ENCODE measurements at places on chromosomes 3 and 15.

DNA sequence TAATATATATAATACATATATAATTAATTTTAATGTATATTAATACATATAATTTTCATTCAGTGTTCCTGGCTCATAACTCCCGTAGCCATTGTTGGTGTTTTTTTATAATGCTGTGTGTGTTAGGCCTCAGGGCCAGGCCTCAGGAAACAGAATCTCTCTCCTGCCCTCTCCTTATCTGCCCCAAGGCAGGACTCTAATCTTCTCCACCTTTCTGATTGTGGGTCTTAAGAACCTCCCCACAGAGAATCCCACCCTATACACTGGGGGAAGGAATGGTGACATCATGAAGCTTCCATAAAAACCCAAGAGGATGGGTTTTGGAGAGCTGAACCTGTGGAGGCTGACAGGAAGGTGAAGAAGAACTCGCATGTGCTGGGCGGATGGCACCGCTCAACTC, 4.0 kb upstream of the FMN1 start:
- no peak for DNase-seq

GRCh38 chr3:190032923-190033322, 87.8 kb downstream of the P3H2 start:
- no peak for DNase-seq

- DNase-seq, result no peak
Observed at GRCh38 chr15:74669627-74670026, 26.2 kb downstream of the EDC3 start.

DNA sequence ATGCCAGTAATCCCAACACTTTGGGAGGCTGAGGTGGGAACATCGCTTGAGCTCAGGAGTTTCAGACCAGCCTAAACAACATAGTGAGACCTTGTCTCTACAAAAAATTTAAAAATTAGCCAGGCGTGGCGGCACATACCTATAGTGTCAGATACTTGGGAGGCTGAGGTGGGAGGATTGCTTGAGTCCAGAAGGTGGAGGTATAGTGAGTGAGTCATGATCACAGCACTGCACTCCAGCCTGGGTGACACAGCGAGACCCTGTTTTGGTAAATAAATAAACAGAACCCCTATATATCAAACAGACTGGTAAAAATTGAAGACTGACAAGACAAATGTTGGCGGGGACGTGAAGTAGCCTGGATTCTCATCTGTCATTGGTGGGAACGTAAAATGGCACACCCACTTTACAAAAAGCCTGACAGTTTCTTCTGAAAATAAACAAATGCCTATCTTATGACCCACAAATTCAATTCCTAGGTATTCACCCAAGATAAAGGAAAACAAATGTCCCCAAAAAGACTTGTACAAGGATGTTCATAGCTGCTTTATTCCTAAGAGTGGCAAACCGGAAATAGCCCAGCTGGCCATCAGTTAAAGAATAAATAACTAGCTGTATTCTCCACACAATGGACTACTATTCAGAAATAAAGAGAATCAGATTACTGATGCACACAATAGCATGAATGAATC, 47.0 kb upstream of the GK5 start:
- no peak for DNase-seq

GRCh38 chr15:26974120-26974780, 3.3 kb downstream of the GABRG3 start:
- DNase-seq, result no peak

- no peak for DNase-seq
Observed at GRCh38 chr3:45253316-45253715, 27.2 kb upstream of the TMEM158 start.

GRCh38 chr15:101664303-101664913, 12.2 kb upstream of the TM2D3 start:
- DNase-seq, result no peak

GRCh38 chr3:38397320-38397719, 50.7 kb downstream of the XYLB start:
- DNase-seq, result no peak

DNA sequence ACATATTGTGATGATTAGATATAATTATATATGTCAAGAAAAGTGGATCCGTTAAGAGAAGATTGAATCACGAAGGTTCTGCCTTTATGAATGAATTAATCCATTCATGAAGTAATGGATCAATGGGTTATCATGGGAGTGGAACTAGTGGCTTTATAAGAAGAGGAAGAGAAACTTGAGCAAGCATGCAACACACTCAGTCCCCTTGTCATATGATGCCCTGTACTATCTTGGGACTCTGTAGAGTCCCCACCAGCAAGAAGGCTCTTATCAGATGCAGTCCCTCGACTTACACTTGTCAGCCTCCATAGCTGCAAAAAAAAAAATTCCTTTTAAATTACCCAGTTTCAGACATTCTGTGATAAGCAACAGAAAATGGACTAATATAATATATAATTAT, 301.9 kb downstream of the RAP2B start:
- no peak for DNase-seq

- DNase-seq, result no peak
Observed at GRCh38 chr3:18070231-18070630, 327.8 kb upstream of the TBC1D5 start.

- no peak for DNase-seq
Observed at GRCh38 chr3:28050120-28050519, 191.3 kb upstream of the CMC1 start.

DNA sequence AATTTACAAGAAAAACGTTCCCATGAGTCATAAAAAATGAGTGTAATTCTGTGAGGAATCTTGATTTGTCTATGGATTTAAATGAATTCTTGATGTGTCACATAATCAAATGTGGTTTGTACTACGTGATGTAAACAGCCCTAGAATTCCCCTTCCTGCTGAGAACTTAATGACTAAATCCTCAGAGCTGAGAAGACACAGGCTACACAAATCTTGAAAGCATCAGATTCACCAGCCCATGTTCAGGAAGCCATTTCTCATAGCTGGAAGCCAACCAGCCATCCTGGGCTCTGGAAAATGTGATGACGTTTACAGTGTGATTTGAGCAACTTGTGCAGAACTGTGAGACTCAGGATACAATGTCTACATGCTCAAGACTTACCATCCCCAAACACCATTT, 193.7 kb upstream of the MME start:
- DNase-seq, result no peak

DNA sequence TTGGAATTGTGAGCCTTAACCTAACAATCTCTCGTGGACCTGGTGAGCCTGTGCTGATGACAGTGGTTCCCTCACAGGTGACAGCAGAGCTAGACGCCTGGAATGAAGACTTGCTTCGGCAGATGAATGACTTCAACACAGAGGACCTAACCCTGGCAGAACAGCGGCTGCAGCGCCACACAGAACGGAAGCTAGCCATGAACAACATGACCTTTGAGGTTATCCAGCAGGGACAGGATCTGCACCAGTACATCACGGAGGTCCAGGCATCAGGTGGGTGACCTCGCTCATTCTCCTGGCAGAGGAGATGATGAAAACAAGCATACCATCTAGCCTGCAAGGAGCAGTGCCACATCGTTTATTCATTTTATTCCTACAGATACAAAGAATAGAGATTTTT, 316.9 kb upstream of the UMPS start:
- DNase-seq, result no peak

GRCh38 chr15:70653426-70653825, 109.9 kb downstream of the UACA start:
- no peak for DNase-seq

- DNase-seq, result no peak
Observed at GRCh38 chr3:153439780-153440179, 277.8 kb downstream of the RAP2B start.

DNA sequence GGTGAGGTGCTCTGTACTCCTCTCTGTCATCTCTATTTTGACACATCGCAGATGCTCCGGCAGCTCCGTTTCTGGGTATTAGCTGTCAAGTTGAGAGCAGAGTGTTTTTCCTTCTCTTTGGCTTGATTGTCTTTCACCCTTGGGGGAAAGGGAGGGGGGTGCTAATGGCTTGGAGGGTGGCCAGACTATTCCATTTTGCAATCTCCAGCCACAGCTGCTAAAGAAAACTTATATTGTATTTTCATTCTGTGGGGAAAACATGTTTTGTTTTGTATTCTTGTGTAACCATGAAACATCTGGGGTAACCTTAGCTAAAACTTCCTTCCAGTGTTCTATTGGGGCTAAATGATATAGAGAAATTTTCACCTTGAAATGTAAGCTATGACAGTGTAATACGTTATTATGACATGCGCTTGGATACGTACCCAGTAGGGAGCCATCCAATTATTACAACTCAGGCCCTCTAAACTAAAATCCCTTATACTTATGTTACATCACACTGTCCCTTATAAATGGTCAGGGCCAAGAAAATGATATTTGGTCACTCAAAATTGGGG, 14.0 kb upstream of the LARP6 start:
- DNase-seq, result peak; percentile 74

DNA sequence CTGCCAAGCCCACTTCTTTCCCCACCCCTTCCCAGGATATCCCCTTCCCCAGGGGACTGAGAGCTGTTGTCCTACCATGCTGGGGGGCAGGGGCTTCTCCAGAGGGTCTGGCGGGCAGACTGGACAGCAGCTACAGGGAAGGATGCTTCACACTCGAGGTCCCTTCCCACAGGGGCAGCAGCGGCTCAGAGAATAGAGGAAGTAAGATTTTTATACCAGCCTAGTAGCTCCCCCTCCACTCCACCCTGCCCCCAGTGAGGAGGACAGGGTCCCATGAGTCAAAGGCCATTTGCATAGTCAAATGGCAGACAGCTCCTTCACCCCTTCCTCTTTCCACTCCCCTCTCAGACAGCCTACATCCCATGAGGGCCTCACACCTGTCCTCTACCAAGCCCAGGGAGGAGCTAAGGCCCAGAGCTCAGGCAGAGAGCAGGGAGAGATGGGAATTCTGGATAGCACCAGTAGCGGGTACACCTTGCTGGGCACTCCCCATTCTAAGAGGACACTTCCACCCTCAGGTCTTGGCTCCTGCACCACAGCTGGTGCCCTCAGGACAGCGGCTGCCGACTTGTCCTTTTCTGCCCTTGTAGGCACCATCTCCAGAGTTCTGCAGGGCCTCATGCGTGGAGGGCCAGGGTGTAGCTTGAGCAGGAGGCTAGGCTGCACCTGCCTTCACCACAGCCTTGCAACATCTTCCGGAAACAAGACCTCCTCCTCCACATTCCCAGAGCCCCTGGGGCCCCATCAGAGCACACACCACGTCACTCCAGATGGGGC, at the start of gene TLR9:
Gene TLR9, minus strand, starts transcription at position 194 of the 777 bp plus-strand sequence. Its CDS starts 116 bp downstream, at position 78.
- peak; percentile 53 for DNase-seq

- DNase-seq, result no peak
Observed at GRCh38 chr3:20074226-20075063, 34.2 kb downstream of the KAT2B start.

GRCh38 chr3:8576841-8577571, 67.6 kb downstream of the SSUH2 start:
- DNase-seq, result no peak

DNA sequence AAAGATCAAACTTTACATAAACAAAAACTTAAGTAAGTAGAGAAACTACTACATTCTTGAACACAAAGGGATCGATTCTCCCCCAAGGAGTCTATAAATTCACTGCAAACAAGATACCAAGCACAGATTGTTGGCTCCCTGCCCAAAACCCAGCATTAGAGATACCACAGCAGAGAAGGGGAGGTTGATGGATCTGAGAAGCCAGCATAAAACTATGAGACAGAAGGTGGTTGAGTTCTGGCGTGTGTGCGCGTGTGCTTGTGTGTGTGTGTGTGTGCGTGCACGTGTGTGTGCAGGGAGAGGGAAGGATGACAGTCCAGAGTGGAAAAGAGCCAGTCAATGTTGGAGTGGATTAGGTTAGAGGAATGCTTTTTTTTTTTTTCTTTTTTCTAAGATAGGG, 143.2 kb upstream of the PRR20G start:
- no peak for DNase-seq

DNA sequence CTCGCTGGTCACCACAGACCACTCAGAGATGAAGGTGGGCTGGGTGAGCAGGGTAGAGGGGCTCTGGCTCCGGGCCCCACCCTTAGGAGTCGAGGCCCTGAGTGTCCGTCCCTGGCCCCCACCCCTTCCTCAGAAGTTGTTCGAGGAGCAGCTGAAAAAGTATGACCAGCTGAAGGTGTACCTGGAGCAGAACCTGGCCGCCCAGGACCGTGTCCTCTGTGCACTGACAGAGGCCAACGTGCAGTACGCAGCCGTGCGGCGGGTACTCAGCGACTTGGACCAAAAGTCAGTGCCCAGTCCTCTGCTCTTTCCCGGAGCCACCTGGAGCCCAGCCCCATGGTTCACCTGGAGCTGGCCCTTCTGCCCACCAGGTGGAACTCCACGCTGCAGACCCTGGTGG, 28.5 kb downstream of the PTPN23 start:
- DNase-seq, result no peak

DNA sequence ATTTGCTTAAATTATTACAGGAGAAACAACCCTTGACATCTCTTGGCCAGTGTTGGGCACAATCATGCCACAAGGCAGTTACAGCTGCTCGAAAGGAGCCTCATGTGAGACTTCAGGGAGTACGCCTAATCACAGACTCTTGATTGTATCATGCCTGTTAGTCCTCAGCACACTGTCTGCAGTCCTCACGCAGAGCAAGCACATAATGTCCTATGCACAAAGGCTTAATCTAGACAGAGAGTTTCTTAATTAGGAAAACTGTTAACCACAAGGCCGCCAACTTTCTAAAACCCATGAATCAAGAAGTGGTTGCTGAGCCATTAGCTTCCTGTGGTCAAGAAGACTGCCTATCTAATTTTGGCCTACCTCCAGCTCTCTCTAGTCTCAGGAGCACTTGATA, 172.0 kb downstream of the UNC13C start:
- DNase-seq, result no peak

GRCh38 chr3:191240486-191240885, 41.4 kb downstream of the OSTN start:
- DNase-seq, result no peak

DNA sequence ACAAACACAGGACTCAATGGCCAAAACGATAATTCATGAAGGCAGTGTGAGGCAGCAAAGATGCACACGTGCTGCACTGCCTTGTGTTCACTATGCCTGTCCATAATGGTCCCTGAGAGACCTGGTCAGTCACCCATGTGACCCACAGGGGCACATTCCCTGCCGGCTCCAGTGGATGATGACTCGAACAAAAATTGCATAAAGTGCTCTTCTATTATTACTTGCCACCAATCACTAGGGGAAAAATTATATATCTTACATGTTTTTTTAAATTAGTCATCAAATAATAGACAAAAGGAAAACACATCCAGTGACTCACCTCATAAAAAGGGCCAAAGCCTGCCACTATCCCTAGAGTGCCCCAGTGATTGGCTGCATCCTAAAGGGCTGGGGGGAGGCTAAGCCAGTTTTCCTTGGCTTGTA, 47.5 kb downstream of the UBP1 start:
- DNase-seq, result no peak

DNA sequence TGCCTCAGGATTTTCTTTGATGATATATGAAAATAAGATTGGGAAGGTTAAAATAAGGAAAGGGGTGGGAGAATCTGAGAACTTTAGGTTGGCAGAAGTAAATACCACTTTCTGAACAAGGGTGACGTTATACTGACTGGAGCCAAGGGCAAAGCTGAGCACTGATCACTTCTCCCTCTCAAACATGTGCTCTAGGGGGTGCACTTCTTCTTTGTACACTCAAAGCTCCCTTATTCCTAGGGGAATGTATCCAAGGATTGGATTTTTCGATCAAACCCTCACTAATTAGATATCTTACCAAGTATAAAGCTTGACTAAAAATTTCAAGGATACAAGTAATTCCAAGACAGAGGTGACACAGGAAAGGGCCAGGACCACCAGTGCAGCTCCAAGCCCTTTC, 243.9 kb upstream of the UMPS start:
- no peak for DNase-seq

- DNase-seq, result no peak
Observed at GRCh38 chr15:45116006-45116481, 1.9 kb downstream of the DUOXA2 start.
